ENCODE measurements at places on chromosomes 3 and 15.

GRCh38 chr3:46398186-46398955, 8.5 kb downstream of the CCR5AS start:
- no peak for DNase-seq

DNA sequence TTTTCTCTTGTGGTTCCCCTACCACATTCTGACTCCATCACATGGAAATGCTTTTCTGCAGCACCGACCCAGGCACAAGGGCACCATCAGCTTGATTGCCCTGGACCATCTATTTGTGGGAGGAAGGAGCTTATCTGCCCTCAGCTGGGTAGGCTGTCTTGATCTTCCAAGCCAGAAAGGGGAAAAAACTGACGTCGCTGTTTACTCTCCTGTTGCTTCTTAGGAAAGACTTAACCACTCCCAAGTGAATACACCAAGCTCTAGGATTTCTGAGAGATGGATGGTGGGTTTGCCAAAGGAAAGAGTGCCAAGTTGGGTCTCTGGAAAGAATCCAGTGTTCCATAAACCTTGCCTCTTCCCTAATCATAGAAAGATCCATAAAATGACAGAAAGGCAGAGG, 4.0 kb downstream of the TNFAIP8L3 start:
- DNase-seq = no peak

- no peak for DNase-seq
These were observed 74.0 kb downstream of the RBMS3 start for GRCh38 chr3:29354894-29355293.

GRCh38 chr3:42688016-42688415, 2.7 kb downstream of the KLHL40 start:
- DNase-seq = no peak

GRCh38 chr3:193030276-193030675, 112.6 kb upstream of the MB21D2 start:
- no peak for DNase-seq

GRCh38 chr15:35603301-35603700, 57.3 kb upstream of the DPH6 start:
- DNase-seq = no peak
